Activated CD8-positive, alpha-beta memory T cell treated with anti-CD3 and anti-CD28 coated beads for 4 hours (primary cell): ENCODE measurements at places on chromosomes 16 and 17.

- no peak for DNase-seq
Observed at GRCh38 chr17:65047941-65048340, 8.6 kb downstream of the GNA13 start.

DNA sequence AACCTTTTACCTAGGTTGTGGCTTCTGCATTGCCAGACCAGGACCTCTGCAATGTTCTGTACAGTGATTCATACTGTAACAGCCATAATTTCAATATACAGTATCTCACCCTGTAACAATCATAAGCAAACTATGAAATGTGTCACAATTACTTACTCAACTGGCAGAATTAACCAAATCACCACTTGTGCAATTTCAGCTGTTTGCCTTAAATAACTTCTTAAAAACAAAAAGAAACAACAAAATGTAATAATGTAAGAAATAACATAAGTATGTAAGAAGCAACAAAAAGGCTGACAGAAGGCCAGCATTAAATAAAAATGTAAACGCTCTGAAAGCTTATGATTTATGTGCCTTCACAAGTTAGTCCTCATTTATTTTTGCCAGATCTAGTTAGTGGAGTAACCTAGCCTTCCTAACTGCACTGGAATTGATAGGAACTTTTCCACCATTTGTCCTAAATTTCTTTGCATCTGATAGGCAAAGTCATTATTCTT, 96.9 kb downstream of the SKAP1 start:
- no peak for DNase-seq

DNA sequence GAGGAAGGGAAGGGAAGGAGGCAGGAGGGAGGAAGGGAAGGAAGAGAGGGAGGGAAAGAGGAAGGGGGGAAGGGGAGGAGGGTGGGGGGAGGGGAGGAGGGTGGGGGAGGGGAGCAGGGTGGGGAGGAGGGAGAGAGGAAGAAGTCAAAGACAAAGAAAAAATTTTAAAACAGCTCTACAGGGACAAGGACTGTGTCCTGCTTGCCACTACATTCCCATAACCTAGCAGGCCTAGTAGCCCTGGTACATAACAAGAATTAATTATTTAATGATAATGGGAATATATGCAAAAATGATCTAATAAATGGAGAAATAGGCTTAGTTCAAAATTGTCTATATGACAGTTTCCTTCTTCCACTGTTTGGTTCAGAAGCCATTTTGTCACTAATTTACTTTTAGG, 47.6 kb upstream of the NOG start:
- no peak for DNase-seq

GRCh38 chr16:30131869-30132475, 9.0 kb upstream of the MAPK3 start:
- DNase-seq: no peak

DNA sequence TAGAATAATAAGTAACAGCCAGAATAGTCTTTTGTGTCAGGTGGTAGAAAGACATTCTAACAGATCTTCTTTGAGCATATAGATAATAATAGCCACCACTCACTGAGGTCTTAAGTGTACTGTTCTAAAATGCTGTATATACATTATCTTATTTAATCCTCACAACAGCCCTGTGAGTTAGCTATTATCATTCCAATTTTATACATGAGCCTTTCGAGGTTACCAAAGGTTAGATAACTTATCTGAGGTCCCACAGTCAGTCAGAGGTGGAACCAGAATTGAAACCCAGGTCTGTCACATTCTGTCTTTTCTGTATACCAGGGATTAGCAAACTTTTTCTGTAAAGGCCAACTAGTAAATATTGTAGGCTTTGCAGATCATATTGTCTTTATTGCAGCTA, 23.2 kb downstream of the REXO5 start:
- DNase-seq: no peak

GRCh38 chr17:48179071-48179945, 71.7 kb downstream of the SNX11 start:
- no peak for DNase-seq

- DNase-seq: no peak
Observed at GRCh38 chr16:23145186-23145585, 4.1 kb downstream of the USP31 start.

GRCh38 chr16:14111713-14112538, 40.8 kb downstream of the MRTFB start:
- no peak for DNase-seq

GRCh38 chr17:332558-333322, 19.9 kb downstream of the RPH3AL start:
- no peak for DNase-seq

DNA sequence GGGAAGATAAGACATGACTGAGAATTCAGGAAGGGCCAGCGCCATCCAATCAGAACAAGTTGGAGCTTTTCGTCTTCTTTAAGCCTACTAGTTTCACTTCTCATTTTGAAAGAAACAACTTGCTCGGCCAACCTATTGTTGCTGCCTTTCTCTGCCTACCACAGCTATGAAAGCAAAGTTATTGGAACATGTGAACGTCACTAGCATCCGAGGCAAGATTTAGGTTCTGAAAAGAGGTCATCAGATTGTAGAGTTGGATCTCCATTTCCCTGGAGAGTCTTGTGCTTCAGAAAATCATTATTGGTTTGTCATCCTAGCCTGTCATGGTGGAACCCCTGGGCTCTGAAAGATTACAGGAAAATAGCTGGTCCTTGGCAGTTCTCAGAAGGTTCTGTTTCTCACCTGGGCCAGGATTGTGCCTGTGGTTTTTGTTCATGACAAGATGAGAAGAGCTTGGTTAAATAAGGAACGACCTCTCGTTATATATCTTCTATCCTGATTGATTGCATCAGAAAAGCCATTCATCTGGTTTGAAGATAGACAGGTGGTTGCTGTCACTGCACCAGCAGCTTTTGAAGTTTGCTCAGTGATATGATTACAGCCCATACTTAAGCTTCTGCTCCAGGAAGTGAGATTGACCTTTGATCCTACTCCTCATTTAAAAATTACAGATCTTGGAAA, 25.3 kb downstream of the CDH13 start:
- no peak for DNase-seq

GRCh38 chr17:50689251-50689650, 18.5 kb downstream of the ANKRD40 start:
- no peak for DNase-seq

DNA sequence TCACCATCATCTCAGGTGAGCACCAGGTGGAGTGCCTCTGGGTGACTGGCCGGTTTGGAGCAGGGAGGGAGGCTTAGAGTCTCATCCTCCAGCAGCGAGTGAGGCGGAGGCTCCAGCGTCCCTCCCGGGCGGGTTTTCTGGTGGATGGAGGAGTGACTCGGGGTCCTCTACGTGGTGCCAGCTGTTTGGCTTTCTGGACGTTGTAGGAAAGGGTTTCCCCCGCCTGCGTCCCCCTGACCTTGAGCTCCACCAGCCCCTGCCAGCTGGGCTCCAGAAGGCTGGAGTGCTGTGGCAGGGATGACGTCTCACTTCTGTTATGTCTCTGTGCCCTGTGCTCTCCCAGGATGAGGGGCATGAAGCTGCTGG, 522 bp downstream of the DNASE1 start:
- DNase-seq: no peak

DNA sequence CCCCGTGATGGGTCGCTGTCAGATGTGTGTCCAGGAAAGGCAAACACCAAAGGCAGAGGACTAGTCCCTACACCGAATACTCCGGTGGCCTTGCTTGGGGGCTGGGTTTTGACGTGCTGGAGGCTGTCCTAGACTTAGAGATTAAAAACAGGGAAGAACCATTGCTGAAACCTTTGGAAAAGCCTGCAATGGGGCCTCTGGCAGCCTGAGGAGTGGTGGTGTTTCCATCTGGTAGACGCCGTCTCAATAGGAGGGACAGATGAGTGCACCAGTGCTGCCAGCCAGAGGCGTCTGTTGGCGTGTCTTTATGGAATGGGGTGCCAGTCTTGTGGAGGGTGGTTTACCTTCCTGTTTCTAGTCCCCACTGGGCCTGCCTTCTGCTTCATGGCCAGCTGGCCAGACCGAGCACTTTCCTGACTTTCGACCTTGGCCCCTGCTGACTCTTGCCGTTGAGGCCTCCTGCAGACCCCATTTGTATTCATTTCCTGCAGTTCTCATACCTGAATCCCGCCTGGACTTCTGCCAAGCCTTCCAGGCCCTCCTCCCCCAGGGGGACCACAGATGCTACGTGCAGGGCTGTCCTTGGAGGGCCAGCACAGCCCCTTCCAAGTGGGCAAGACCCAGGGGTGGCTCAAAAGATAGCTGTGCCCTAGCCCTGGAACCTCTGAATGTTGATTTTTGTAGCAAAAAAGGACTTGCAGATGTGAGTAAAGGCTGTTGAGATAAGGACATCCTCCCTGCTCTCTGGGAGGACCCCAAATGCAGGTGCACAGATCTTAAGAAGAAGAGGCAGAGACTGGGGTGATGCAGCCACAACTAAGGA, 1.9 kb upstream of the DNASE1 start:
- no peak for DNase-seq

DNA sequence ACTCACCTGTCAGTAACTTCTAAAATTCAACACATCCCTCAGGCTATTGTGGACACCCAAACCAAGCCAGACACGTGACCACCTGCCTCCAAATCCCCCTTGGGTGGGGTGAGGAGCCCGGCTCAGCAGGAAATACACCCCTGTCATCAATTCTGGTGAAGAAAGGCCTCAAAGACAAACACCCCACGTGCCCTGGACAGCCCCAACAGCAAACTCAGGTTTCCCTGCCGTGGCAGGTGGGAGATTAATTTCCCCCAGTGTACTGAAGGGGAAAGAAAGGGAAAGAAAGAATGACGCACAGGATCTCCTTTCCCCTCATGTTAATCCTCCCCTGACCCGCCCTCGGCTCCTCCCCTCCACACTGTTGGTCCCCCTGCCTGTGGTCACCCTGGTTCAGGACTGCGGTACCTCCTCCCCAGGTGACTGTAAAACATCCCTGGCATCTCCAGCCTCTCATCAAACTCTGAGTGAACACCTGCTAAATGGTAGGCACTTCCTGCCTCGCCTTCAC, 98.3 kb downstream of the ZNF423 start:
- DNase-seq: no peak

DNA sequence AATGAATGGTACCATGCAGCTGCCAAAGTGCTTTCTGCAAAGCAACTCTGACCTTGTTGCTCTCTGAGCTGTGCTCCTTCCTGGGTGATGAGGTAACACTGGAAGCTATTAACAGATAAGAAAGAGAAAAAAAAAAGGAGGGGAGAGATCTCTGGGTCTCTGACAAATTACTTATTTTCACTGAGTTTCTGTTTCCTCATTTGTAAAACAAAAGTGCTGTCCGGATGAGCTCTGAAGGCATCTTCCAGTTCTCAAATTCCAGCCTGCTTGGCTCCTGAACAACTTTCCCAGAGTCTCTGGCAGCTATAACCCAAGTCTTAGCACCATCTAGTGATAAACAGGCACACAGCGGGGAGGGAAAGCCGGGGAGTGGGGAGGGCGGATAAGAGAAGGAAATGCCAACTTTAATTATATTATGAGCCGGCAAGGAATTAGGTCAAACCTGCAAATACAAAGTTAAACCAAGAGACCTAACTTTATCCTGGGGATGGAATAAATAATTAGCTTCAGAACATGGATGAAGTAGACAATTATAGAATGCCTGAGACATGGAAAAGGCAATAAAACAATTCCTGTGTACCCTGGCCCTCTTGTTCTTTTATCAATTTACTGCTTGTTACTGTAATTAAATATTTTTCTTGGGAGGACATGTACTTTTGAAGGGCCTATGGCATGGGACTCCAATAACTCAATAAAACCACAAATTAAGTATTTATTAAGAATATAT, 61.3 kb upstream of the KIFC3 start:
- no peak for DNase-seq

DNA sequence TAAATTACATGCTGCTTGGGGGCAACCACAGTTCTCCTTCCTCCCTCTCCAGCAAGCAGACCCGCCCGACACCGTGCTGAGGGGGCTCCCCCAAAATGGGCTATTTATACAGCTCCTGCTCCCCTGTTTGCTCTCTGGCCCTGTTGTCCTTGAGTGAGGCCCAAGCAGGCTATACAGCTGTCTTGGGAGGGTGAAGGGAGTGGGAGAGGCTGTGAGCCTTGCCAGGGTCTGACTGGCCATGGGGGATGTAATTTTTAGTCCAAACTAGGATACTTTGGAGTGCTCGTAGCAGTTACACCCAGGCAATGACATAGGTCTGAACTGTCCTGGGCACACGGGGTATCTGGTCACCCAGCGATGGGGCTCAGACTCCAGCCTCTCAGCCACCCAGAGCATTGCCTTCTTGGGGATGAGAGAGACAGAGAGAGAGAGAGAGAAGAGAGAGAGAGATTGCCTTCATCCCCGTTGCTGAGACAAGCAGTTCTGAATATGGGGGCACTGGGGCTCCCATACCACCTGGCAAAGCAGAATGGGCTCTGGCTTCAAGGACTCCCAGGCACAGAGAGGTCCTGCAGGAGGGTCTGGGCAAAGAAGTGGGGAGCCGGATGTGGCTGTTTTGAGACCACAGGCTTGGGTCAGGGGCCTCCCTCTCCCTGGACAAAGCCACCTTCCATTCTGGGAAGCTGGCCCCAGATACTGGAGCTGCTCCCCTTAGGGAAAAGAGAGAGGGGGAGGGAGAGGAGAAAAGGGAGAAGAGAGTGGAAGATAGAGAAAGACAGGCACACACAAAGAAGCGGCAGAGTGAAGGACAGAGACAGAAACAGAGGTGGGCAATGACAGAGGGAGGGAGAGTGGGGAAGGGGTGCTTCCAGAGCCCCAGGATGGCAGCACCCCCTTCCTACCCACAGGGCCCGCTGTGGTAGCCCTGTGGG, 10.7 kb upstream of the TMEM92 start:
- DNase-seq: no peak

DNA sequence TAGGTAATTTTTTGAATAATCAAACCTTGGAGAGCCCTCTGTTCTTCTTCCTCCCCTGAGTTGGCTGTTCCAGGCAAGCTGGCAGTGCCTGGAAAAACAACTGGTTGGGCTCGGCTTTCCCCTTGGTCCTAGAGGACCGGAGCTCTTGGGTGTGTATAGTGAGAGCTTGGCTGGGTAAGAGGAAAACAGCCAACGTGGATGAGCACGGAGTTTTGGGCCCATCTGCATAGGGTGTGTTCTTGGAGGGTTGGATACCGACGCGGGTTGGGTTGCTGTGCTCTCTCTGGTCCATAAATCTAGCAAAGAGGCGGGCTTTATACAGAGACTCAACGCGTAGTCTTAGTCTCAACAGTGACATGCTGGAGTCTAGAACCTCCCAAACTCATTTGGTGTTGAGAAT, 23.2 kb downstream of the ITGB3 start:
- DNase-seq: no peak

- no peak for DNase-seq
Observed at GRCh38 chr17:35900708-35901480, 20.7 kb upstream of the CCL5 start.
